NCI-H1105 (cell line): ENCODE measurements at places on chromosomes 3 and 15.

- DNase-seq, result no peak
Observed at GRCh38 chr3:38586546-38587520, 62.7 kb downstream of the SCN5A start.

DNA sequence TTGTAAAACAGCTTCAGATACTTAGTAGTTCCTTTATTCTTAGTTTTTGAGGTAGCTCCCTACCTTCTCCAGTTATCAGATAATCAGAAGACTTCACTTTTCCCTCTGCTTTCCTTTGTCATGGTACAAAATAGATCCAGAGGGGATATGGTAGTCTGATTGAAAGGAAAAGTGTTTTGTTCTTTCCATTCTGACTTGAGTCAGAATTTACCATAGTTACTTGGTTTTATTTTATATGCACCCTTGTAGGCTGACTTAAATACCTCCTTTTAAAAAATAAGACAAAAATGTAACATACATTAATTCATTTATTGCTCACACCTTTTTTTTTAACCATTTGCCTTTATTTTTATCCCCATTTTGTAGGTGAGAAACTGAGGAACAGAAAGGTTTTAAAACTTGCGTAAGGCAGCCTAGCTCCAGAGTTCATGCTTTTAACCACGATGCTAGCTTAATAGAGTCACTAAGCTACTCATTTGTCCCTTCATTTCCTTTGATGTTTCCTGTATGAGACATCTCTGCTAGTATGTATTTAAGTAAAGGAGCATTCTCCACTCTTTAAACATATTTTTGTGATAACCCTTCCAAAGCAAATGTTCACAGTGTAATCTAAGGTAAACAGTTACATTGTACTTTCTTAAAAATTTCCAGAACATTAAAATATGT, 187.5 kb downstream of the KLHL25 start:
- no peak for DNase-seq

DNA sequence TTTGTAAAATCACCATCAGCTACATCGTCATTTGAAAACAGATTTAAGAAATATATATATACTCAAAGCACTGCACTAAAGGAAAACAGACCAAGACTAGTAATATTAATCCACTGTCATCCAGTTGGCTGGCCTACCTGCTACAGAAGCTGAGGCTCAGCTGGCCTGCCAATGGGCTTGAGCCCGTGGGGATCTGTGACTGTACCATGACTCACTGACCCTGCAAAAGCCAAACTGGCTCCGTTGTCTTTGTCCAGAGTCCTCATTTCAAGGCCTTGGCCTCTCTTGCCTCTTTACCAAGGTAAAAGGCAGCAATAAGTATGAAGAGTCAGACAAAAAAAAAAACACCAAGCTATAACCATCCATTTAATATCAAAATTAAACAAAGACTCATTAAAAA, 463.5 kb upstream of the RASGRP1 start:
- DNase-seq, result no peak

DNA sequence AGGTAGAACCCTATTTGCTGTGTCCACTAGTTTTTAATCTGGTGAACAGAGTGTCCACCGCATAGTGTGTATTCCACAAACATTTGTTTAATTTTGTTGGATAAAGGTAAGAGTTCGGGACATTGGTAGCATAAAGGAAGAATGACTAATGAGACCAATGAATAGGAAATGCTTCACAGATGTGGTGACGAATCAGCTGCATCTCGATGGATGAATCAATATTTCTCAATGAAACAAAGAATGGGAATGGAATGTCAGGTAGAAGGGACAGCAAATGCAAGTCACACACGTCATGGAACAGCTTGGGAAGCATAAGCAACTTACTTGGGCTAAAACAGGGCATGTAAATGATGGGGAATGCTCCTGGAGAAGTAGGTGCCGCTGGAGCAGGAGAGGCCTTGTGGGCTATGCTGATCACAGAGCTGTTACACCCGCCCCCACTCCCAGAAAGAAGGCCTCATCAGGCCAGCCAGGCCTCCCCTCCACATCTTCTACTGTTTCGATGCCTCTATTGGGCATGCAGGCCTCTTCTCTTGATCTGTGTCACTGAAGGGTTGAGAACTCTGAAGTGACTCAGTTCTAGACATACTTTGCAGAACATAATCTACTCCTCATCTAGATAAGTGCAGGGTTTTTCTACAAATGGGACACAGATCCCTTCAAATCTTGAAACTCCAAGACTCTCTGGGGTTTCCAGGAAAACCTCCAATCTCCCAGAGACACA, 120.0 kb upstream of the GADL1 start:
- DNase-seq, result no peak

- DNase-seq, result no peak
Observed at GRCh38 chr3:122916580-122916979, 111.0 kb downstream of the SEMA5B start.

- no peak for DNase-seq
Observed at GRCh38 chr3:139470199-139470598, 6.1 kb downstream of the RBP2 start.

- no peak for DNase-seq
Observed at GRCh38 chr15:68517285-68517761, 61.5 kb upstream of the CORO2B start.

DNA sequence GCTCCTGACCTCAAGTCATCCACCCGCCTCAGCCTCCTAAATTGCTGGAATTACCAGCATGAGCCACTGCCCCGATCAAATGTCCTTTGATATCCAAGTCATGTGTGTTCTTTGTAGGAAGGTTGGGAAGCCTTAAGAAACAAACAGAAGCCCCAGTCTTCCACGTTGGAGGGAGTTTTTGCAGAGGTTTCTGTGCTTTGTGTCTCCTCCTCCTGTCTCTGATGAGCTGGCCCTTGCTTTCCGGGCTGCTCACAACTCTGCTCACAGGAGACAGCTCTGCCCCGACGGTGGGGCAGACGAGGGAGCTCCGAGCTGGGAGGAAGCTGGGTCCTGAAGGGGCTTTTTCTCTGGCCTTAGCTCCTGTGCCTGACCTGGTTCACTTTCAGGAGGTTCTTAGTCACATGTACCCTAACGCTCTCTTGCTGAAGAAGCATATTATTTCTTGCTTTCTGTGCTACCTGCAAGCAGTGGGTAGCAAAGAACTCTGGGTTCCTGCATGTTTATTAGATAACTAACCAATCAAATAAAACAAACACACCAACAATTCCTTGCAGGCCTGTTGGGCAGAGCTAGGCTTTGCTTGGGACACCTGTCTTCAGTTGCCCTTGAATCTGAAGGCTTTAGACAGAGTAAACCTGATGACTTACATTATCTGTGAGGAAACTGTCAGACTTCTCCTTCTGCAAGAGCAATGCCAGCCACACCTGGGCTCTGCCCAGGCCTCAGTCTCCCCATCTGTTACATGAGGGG, 52.6 kb upstream of the SMAD6 start:
- DNase-seq, result no peak

- no peak for DNase-seq
Observed at GRCh38 chr15:37219211-37219701, 118.9 kb upstream of the MEIS2 start.

GRCh38 chr15:97993310-97993738, 32.8 kb downstream of the ARRDC4 start:
- no peak for DNase-seq

GRCh38 chr15:62825191-62825590, 217.4 kb upstream of the TPM1 start:
- no peak for DNase-seq

- no peak for DNase-seq
Observed at GRCh38 chr15:89356634-89357298, 22.1 kb upstream of the POLG start.

DNA sequence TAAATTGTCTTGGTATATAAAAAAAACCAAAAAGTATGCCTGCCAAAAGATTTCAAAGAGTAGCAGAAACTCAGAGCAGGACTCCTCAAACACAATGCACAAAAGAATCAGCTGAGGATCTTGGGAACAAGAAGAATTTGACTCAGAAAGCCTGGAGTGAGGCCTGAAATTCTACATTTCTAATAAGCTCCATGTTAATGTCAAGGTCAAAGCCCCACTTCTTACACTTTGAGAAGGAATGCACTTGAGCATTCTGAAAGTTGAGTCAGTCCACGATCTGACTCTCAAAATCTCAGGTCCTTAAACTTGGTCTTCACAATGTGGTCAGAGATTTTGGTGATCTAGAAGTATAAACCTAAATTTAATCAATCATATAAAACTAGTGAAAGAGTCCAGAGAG, 910.0 kb upstream of the GBE1 start:
- no peak for DNase-seq

- DNase-seq, result no peak
Observed at GRCh38 chr3:69143612-69144011, 21.2 kb upstream of the LMOD3 start.

DNA sequence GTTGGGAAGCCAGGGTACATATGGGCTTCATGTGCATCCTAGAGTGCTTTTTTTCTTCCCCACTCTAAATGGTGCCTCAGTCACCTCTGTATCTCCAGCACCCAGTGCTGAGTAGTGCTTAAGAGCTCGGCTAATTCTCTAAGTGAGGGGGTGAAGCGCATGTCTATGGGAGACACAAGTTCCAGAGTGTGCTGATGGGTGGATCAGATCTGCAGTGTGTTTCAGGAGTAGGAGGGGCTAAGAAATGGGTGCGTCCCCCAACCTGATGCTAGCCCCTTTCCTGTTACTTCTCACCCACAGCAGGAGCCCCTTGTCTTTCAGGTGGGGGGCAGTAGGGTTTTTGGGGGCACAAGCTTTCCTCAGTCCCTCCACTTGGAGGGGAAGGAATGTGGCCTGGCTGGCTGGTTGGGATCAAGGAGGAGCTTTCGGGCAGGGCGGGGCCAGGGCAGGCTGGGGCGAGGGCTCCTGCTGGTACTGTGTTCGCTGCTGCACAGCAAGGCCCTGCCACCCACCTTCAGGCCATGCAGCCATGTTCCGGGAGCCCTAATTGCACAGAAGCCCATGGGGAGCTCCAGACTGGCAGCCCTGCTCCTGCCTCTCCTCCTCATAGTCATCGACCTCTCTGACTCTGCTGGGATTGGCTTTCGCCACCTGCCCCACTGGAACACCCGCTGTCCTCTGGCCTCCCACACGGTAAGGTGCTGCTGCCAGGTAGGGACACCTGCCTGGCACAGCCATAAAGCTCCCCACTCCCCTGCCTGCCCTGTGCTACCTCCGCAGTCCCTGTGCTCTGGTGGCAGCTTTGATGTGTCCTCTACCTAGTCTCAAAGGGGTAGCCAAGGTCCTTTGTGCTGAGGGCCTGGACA, at the start of gene IL17RE:
Gene IL17RE, plus strand, starts transcription at position 477 of the 866 bp plus-strand sequence. Its CDS starts 85 bp downstream, at position 562.
- no peak for DNase-seq

- no peak for DNase-seq
Observed at GRCh38 chr3:155682426-155683343, 62.2 kb downstream of the PLCH1 start.

GRCh38 chr3:141386611-141387111, 18.4 kb downstream of the ZBTB38 start:
- no peak for DNase-seq

DNA sequence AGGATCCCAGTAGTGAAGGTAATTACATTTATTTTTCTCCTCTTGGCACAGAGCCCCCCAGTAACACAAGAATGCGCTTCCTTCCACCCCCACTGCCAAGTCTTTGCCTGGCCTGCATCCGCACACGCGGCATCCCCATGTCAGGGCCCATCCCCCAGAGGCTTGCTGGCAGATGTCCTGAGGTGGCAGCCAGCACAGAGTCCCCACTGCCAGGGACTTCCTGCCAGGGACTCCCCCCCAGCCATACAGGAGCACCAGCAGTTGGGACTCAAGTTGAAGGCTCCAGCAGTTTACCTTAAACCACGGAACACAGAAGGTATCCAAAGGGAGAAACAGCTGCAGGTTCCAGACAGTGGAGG, 41.0 kb downstream of the MEGF11 start:
- DNase-seq, result peak; percentile 69

- no peak for DNase-seq
Observed at GRCh38 chr3:103918336-103918735, 1448.4 kb upstream of the ALCAM start.

GRCh38 chr3:191628571-191628970, 167.6 kb downstream of the PYDC2 start:
- no peak for DNase-seq

GRCh38 chr15:43095708-43096347, 10.0 kb downstream of the UBR1 start:
- no peak for DNase-seq

- DNase-seq, result peak; percentile 6
Observed at GRCh38 chr15:42059661-42060476, 34.5 kb downstream of the PLA2G4D start.

- no peak for DNase-seq
Observed at GRCh38 chr3:18593231-18593630, 168.1 kb upstream of the SATB1 start.

DNA sequence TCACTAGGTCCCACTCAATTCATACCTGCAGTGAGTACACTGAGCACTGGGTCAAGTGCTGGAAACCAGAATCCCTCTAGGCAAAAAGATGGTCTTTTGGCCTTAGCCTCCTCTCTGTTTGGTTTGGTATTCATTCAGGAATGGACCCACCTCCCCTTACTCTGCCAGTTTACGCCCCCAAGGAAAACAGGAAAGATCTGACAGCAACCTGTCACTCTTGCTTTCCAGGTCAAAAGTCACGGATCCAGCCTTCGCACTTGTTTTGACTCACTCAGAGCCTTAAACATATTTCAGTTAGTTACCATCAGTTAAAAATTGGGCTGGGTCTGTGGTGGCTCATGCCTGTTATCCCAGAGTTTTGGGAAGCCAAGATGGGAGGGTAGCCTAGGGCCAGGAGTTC, 68.1 kb downstream of the SYNM start:
- DNase-seq, result no peak

DNA sequence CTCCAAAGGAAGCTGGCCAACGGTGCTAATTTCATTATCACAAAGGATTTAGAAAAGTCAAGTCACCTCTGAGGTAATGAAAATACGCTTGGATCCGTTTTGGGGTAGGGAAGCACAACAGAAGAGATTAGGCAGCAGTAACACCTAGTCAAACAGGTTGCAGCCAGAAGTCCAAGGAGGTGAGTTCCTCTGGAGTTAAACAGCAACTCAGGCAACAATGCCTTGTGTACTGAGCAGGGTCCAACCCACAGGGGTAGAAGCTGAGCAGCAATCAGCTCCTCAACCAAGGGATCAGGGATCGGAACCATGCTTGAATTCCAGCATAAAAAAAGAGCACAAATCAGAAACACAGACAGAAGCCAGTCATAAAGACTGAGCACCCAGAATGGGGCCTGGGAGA, 88.1 kb upstream of the SPRED1 start:
- no peak for DNase-seq

DNA sequence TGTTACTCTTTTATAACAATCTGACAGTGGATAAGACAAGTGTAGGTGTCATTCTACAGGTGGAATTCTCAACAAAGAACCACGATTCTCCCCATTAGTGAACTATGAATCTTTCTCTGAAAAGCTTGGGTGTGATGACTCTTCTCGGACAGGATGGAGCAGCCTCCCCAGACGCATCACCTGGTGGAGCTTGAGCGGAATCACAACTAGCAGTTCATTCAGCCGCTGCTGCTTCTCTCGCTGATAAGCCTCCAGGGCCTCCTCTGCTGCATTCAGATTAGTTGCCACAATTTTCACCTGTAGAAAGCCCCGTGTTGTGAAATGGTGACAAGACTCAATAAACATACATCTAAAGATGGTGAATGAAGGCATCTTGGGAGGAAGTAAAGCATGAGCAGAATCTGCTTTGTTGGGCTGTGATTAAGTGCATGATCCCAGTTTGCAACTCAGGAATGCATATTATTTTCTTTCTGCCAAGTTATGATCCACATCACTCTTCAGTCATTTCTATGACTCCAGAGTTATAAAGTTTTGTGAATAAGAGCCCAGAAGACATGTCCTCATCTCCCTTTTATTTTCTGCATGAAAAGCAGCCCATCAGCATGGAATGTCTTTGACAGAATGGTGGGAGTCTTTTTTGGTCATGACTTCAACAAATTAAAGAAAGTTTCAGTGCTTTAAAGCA, 93.6 kb downstream of the BOC start:
- no peak for DNase-seq

GRCh38 chr3:66348704-66349103, 127.9 kb downstream of the SLC25A26 start:
- DNase-seq, result no peak
